ENCODE measurements at places on chromosomes 4 and X.

DNA sequence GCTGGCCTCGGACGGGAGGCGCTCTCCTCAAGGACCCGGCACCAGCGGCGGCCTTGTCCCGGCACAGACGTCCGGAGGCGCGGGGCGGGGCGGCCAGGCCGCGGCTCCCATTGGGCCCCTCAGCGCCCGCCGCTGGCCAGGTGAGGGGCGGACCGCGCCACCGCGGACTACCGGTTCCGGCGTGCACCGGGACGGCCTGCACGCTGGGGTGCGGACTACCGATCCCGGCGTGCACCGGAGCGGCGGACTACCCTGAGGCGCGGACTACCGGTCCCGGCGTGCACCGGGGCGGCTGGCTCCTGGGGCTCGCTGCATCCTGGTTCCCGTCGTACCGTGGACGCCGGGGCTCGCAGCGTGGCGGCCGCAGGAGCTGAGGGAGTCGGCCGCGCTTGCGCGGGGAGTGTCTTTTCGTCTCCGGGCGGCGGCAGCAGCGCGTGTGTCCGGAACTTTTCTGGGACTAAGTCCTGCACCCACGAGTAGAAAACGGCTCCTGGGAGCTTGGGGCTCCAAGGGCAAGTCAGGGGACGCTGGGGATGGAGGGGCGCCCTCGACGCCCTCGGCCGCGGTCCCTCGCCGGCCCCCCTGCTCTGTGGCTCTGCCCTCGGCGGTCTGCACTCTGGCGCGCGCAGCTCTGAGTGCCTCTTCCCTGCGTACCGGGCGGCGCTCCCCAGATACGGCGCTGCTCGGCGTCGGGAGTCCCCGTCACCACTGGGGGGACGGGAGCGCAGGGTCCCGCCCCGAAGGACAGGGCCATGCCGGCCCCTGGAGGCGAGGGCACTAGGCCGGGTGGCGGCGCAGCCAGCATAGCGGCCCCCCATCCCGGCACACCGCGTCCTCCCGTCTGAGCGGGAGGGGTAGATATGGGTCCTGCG lies at the start of gene LETM1:
Gene LETM1 (minus strand): TSS at position 86 of the 872 bp plus-strand sequence. CDS start 206 bp downstream, outside the sequence.
- DNase-seq = peak; percentile 95

- no peak for DNase-seq
Observed at GRCh38 chr4:119623025-119623424, 5.6 kb downstream of the PDE5A start.

- DNase-seq = no peak
Observed at GRCh38 chr4:89218587-89218986, 89.0 kb downstream of the GPRIN3 start.

DNA sequence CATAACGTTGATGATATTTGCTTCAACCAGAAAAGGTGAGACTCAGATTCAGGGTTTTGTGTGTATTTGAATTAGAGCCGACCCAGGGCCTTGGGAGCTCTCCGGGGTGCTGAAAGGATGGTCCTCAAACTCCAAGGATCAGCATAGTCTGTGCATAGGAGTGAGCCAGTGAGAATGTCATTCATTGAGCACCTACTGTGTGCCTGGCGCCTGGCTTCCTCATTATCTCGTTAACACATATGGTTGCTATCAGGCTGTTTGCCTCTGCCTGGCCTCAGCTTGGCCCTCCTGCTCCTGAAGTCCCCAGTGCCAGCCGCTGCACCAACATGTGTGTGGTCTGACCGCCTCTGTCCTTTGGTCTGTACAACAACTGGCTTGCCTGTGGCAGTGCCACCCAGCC lies 25.1 kb upstream of the JAKMIP1 start:
- no peak for DNase-seq

GRCh38 chr4:3031357-3032082 lies 42.8 kb downstream of the HTT-AS start:
- no peak for DNase-seq

DNA sequence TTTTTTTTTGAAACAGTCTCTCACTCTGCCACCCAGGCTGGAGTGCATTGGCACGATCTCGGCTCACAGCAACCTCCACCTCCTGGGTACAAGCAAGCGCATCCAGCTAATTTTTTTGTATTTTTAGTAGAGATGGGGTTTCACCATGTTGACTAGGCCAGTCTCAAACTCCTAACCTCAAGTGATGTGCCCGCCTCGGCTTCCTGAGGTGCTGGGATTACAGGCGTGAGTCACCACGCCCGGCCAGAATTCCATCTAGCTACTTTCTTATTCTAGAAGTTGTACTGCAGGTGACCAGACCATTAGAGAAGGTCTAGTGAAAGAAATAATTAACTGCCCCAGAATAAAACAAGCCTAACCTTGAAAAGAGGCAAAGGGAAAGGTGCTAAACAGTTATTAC lies 2.3 kb downstream of the LRBA start:
- no peak for DNase-seq

DNA sequence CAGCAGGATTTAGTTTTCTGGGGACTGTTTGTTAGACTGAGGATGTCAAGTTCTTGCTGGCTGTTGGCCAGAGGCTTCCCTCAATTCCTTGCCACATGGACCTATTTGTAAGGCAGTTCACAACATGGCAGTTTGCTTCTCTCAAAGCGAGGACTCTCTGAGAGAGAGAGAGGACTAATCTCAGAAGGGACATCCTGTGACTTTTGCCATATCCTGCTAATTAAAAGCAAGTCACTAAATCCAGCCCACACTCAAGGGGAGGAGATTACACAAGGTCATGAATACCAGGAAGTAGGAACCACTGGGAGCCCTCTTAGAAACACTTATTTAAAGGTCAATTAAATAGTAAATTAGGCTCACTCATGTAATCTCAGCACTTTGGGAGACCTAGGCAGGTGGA lies 38.2 kb downstream of the PPP1R2C start:
- no peak for DNase-seq

Data from suppressor macrophage treated with lipopolysaccharide for 4 hours (primary cell).